Stimulated activated CD4-positive, alpha-beta T cell treated with anti-CD3 and anti-CD28 coated beads, Interleukin-4, amount 100 ng/mL, for 4 hours (primary cell): ENCODE measurements at places on chromosomes 3 and 15.

- no peak for DNase-seq
These were observed 104.4 kb upstream of the MCTP2 start for GRCh38 chr15:94127006-94127405.

DNA sequence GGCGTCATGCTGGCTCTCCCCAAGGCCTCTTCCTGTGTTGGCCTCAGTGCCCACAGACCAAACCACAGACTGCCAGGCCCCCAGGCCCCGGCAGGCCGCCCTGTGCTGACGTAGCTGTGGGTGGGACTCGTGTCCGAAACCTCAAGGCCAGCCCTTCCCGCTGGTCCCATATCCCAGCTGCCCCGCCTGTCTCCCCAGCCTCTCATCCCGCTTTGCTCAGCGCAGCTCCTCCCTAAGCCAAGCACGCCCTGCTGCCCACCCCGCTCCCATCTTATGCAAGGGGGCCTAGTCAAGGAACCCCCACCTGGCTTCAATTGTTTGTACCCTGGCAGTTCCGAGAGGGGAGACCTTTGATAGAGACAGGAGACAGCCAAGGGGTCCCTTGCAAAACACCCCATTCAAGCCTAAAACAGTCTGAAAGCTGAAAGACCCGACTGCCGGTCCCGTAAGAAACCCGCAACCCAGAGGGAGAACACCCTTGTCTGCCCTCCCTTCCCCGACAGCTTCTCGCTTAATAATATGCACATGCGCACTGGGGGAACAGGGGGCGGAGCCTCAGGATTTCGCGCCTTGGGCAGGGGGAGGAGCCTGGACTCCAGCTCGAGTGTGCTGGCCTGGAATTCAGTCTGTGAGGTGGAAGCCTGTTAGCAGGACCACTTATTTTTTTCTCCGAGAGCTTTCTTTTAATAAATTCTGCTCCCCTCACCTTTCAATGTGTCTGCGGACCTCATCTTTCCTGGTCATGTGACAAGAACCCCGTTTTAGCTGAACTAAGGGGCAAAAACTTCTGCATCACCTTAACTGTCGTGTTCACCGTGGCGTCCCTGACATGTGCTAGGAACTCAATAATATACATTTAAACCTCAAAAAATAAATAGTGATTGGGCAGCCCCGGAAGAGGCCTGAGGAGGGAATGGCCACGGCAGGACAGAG, 17.2 kb downstream of the TNFAIP8L3 start:
- DNase-seq: peak; percentile 56

GRCh38 chr15:64630396-64631107, 144.8 kb downstream of the RBPMS2 start:
- no peak for DNase-seq

GRCh38 chr15:63504979-63505841, 817 bp downstream of the USP3 start:
- peak; percentile 46 for DNase-seq

GRCh38 chr3:8959668-8960067, 3.6 kb downstream of the RAD18 start:
- DNase-seq: no peak

- DNase-seq: no peak
These were observed 98.6 kb upstream of the CRBN start for GRCh38 chr3:3278073-3278472.

GRCh38 chr3:86737517-86737916, 253.4 kb downstream of the VGLL3 start:
- no peak for DNase-seq

DNA sequence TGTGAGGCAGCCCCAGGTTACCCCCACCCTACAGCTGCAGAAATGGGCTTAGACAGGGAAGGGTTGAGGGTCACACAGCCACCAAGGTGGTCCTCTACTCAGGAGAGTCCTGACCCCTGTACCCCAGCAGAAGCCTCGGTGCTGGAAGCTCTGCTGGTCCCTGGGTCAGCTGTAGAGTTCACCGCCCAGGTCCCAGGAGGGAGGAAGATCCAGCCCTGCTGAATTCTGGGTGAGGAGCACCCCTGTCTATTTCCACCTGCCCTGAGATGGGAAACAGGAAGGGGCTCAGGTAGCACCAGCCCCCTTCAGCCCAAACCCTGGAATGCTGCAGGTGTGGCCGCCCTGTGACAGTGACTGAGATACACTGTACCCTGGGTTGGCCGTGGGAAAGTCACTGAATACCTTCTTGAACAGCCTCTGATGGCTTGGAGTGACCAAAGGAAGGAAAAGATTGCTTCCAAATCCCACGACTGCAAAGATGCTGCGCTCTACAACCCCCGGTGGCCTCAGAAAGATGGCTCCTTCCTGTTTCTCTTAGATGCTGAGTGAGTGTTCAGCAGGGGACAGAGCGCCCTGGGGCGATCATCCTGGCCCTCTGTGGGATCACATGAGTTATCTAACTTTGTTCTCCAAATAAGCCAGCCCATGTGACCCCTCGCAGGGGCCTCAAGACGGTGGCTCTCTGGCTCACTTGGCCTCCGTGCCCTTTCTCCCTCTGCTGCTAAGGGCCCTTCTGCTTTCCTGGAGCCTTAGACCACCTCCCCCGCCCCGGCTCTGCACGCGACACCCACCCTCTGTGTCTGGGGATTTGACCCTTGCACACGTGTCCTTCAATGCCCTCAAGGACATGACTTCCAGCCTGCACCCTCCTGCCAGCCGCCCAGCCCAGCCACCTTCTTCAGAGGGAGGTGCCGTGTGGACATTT, 141.9 kb downstream of the NSMCE3 start:
- DNase-seq: no peak

DNA sequence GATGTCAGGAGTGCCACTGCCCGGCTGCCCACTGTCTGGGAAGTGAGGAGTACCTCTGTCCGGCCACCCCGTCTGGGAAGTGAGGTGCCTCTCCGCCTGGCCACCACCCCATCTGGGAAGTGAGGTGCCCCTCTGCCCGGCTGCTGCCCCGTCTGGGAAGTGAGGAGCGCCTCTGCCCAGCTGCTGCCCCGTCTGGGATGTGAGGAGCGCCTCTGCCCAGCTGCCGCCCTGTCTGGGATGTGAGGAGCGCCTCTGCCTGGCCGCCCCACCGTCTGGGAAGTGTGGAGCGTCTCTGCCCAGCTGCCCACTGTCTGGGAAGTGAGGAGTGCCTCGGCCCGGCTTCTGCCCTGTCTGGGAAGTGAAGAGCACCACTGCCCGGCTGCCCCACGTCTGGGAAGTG, 3.3 kb downstream of the COX17 start:
- no peak for DNase-seq

- no peak for DNase-seq
These were observed 1.4 kb downstream of the VHL start for GRCh38 chr3:10142707-10143560.

DNA sequence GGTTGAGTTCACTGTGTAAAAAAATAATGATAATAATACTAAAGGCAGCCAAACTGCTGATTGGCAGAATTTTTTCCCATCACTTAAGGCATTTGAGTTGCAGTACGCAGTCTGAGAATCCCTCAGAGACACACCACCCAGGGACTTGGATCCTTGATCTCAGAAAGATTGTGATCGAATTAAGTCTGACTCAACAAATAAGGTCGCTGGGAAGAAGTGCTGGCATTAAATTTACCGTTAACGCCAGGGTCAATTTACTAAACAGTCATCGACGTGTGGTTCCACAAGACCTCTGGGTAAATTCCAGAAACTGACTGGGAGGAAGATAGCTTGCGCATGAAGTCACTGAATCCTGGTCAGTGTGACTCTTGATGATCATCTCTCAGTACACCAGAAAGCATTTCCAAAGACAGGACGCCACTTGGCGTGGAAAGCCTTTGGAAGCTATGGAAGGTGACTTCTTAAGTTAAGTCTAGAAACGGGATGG, 48.3 kb upstream of the CGNL1 start:
- no peak for DNase-seq

- no peak for DNase-seq
These were observed 44.2 kb upstream of the SKOR1 start for GRCh38 chr15:67781061-67781460.

GRCh38 chr15:36959746-36960145, 140.6 kb downstream of the MEIS2 start:
- no peak for DNase-seq

DNA sequence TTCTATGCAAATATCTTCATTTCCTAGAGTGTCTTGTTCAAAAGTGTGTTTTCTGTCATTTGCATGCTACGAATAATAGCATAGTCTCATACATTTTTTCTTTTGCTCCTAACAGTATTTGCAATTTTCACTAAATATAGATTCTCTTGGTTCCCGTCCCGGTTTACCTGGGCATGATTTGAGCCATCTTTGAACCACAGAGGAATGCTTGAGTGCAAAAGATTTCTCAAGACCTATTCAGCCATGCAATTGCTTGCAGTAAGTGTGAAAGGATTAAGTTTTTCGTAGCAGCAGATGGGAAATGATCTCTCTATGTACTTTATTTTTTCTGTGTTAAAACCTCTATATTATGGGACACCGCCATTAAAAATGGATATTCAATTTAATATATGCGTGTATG, 733.0 kb downstream of the ZPLD1 start:
- DNase-seq: no peak

GRCh38 chr3:12313519-12313918, 24.6 kb downstream of the PPARG start:
- no peak for DNase-seq
